GM12891 (cell line): ENCODE measurements at places on chromosomes 1 and 21.

DNA sequence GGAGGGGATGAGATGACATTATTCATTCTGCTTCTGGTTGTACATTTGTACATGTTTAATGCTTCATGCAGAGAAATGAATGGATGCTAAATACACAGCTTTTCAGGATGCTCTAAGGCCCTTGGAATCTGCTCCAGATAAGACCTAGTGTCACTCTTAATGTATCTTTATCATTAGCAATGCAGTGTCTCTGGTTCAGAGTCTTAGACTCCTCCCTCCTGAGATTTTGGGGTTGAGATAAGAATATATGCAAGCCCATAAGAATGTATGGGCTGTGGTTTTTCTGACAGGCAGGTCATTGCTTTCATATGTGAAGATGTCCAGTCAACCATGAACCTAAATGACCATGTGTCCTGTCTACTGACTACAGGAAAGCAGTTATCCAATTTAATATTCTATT is 415.5 kb downstream of the RPS6KC1 start:
- no peak for DNase-seq

DNA sequence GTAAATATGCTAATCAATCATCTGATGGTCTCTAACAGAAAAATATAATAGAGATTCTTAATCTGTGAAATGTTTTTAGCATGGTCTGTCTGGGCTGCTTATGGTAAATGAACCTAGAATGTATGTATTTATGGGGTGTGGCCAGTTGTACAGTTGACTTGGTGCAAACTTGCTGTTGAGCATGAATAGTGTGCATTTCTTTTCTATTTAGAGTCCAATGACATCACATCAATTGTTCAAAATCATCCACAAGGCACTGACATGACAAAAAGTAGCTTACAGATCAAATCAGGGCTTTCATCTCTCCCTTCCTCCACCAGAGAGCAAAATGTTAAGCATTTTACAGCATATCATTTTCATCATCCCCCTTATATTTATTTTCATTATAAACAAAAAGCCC is 1010.3 kb downstream of the KCNT2 start:
- no peak for DNase-seq

GRCh38 chr1:160877221-160877620 is 7.8 kb downstream of the ITLN1 start:
- no peak for DNase-seq

DNA sequence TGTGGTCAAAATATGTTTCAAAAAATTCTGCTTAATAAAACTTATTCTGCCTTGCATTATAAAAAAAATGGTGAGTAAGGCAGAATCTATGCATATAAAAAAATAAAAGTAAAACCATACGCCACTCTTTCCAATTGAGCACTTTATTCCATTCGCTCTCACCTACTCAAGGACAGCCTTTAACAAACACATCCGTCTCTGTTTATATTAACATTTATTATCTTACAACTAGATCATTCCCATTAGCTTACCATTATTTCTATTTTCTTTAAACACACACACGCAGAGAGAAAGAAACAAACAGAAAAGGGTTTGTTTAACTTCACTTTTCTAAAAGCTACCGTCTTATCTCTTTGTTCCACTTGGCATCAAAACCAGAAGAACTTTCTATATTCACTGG is 598.9 kb upstream of the CHRM3 start:
- no peak for DNase-seq

DNA sequence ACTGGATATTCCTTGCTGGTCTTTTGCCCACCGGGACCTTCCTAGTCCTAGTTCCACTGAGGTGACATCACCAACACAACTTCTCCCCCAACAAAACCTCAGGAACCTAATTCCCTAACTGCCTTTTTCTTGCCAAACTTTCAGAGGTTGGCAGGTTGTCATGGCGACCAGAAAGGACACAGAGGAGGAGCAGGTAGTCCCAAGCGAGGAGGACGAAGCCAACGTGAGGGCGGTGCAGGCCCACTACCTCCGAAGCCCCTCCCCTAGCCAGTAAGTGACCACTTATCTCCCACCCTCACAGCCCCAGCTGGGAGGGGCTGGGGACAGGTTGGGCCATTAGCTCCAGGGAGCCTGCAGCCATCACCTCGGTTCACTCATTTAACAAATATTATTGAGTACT is 815 bp downstream of the STYXL2 start:
- no peak for DNase-seq

GRCh38 chr21:30981403-30981802 is 56.9 kb downstream of the KRTAP19-8 start:
- no peak for DNase-seq

DNA sequence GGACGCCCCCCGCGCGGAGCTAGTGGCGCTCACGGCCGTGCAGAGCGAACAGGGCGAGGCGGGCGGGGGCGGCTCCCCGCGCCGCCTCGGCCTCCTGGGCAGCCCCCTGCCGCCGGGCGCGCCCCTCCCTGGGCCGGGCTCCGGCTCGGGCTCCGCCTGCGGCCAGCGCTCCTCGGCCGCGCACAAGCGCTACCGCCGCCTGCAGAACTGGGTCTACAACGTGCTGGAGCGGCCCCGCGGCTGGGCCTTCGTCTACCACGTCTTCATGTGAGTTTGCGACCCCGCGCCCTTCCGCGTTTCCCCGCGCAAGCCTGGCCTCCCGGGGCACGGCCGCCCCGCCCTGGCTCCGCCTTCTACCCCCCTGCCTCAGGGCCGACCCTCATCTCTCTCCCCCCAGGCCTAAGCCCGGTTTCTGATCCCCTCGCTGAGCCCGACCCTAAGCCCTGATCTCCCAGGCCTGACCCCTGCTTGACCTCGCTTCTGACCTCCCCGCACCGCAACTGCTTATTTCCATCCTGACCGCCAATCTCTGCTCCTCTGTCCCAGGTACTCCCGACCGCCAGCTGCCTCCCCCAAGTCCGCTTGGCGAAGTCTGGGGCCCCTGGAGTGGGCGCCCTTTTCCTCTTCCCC is 669 bp downstream of the KCNQ4 start:
- DNase-seq: peak; percentile 61

DNA sequence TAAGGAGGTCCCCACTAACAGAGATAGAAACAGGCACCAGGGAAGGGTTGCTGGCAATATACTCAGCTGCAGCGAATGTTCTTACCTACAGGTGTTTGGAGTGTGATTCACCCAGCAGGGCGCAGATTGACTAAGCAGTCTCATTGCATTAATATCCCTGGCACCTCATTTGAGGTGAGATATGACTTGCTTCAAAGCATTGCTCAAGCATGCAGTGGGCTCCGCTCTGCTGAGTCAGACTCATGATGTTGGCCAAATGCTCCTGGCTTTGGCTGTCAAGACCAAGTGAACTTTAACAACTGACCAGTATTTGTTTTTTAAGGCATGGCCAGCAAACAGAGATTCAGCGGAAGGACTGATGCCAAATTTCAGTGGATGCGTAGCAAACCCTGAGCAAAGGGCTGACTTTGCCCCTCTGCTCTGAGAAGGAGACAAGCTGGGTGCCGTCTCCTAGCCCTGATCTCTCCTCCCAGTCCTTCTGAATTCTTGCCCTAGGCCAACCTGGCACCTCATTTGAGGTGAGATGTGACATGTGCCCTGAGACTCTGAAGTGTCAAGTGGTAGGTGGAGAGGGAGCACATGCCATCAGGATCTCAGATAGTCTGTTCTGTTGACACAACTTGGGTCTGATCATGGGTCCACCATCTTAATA is 187.1 kb upstream of the COA6 start:
- no peak for DNase-seq

GRCh38 chr21:25809013-25809412 is 74.2 kb downstream of the GABPA start:
- DNase-seq: no peak

DNA sequence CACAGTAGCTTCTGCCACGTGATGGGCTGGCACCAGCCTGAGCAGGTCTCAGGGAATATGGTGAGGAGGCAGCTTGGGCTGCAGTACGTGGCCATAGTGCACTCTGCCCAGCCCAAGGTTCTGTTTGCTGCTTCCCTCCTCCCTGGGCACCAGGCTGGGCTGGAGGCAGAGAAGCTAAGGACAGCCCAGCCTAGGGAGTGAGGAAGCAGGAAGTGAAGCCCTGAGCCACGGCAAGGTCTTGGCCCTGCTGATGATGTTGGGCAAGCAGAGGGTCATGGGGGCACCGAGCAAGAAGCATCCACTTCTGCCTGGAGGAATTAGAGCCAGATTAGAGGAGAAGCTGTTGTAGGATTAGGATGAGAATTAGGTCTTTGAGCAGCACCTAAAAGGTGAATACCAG is 326.7 kb upstream of the VAMP3 start:
- no peak for DNase-seq

- DNase-seq: no peak
Observed at GRCh38 chr1:109814993-109815786, 51.5 kb upstream of the EPS8L3 start.

DNA sequence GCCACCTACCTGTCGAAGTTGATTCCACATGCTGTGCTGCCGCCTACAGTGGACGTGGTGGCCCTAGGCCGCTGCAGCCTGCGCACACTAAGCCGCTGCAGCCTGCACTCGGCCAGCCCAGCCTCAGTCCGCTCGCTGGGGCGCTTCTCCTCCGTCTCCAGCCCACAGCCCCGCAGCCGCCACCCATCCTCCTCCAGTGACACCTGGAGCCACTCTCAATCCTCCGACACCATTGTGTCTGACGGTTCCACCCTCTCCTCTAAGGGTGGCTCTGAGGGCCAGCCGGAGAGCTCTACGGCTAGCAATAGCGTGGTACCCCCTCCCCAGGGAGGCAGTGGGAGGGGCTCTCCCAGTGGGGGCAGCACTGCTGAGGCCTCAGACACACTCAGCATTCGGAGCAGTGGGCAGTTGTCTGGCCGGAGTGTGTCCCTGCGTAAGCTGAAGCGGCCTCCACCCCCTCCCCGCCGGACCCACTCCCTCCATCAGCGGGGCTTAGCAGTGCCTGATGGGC is 46.9 kb downstream of the YARS1 start:
- DNase-seq: no peak

DNA sequence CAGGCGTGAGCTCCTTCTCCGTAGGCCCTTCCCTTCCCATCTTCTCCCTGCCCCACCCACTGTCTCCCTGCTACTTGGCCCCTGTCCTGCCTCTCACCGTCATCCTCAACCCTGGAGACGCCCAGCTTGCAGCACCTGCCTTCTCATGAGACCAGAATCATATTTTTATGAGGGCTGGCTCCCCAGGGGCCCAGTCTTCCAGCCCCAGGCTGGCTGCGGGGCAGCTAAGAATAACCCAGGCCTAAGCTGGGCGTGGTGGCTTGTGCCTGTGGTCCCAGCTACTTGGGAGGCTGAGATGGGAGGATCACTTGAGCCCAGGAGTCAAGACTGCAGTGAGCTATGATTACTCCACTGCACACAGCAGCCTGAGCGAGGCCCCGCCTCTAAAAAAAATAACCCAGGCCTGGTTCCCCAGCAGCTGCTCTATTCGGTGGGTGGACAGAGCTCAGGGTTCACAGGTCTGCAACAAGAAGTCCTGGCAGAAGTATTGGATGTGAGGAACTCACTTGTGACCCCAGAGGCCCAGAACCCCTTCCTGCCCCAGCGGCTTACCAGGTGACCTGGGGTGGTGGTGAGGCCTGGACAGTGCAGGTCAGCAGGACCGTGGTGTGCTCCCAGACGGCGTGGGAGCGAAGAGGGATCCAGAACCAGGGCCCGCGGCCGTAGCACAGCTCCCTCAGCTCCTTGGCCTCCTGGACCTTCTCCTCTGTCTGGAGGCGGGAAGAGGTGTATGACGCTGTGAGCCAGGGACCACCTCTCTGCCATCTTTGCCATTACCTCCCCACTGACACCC is 6.4 kb downstream of the MYOM3 start:
- DNase-seq: no peak

DNA sequence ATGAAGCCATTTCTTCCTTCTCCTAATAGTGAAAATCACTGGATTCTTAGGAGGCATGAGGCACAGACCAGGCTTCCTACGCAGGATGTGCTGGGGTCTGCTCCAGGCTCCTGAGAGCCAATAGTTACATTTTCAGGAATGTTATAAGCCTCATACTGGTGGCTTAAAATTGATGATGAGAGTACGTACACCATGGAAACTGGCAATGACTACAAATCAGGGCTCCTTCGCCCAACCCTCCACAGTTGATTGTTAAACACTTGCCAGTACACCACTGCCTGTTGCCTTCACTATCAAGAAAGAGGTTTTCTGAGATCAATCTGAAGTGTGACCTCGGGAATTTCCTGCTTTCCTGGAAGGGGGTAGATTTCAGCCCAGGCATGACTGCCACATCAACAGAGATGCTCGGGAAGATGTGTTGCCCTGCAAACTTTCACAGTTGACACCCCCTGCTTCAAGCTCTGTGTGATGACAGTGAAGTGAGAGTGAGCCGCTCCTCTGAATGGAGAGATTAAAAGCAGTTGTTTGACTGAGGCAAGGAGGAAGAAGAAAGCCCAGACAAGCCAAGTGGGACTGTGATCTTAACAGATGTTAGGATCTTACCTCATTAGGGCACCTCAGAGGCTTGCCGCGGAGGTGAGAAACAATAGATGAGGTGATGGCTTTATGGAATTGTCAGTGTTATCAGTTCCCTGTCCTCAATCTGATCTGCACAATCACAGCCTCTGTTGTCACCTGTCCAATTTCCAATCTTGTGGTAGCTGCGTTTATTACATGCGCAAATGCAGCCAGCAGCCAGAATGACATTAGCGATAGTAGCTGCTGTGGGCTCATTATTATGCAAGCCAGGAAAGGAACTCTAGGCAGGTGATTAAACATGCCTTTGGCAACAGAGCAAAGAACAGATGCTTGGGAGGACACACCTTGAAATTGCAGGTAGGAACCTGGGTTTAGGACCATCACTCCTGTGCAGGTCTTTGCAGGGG is 277.3 kb downstream of the KAZN start:
- DNase-seq: no peak

GRCh38 chr1:3510136-3510955 is 55.9 kb downstream of the ARHGEF16 start:
- DNase-seq: no peak

DNA sequence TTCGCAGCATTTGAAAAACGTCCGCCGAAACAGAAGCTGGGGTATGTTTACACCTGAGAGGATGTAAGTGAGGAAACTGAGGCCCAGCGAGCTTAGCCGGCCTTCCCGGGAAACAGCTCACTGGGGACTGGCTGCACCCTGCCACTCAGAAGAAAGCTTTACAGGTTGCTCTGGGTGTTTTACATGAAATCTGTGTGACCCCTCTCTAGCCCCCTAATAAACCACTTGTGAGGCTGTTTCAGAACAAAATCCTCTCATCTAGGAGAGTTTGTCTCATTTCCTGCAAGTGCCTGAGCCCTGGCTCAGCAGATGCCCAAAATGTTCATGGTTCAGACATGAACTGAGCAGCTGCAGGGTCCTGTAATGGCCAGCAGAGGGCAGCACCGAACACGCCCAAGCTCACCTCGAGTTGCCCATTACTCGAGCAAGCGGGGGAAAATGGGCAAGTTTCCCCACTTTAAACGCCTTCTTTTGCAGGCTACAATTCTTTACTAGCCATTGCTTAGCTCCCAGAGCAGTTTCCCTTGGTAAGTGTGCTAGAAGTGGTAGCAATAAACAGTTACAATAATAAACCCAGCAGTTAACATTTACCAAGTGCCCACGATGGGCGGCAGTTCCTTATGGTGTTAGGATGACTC is 76.4 kb downstream of the FHAD1 start:
- peak; percentile 71 for DNase-seq

- no peak for DNase-seq
Observed at GRCh38 chr1:107899655-107900054, 65.3 kb downstream of the VAV3 start.

GRCh38 chr1:221963742-221964141 is 221.9 kb upstream of the DUSP10 start:
- DNase-seq: no peak
